ENCODE measurements at places on chromosomes 2 and 18.

DNA sequence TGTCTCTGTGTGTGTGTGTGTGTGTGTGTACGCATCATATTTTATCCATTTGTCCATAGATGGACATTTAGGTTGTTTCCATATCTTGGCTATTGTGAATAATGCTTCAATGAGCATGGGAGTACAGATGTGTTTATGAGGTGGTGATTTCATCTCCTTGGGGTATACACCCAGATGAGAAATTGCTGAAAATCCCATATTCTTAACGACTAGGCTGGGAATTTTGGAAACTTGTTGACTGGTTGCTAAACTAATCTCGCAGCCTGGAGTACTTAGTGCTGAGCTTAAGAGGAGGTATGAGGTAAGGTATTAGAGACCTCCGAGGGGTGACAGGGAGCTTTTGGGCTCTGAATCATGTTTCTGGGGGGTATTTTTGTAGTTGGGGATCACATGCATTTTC lies 66.0 kb upstream of the SPRED2 start:
- no peak for DNase-seq

DNA sequence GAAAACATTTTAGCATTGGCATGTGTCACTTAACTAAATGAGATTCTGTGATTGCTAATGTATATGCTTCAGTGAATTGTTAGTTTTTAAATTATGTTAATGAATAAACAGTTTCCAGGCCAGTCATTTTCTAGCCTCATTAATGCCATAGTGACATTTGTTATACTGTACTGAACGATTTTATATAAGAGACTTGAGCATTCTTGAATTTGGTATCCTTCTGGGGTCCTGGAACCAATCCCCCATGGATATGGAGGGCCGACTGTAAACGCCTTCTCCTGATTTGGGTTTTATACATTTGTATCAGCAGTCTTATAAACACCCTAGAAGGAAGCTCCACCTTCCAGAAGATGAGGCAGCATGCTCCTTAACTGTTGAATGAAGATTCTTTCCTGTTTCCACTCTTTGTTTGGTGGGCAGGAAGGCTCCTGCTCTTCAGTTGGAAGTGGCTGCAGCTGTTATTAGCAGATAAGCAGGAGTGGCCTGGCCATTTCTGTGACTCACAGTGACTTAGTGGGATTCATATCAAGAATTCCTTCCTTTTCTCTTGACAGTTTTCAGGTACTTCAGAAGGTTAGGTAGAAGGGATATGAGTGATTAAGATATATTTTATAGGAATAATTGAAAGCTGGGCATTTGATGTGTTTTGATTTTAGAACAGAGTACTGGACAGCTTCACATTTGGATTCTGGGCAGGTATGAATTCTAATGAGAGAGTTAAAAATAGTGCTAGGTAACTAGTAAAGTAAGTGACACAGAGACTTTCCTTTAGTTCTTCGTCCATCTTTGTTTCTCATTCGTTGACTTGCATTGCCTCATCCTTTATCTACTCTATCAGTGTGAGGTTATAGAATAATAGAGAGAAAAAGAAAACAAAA lies 124.9 kb downstream of the PLCL1 start:
- DNase-seq, result no peak

- no peak for DNase-seq
These were observed 170.1 kb upstream of the THUMPD2 start for GRCh38 chr2:39949131-39949530.

DNA sequence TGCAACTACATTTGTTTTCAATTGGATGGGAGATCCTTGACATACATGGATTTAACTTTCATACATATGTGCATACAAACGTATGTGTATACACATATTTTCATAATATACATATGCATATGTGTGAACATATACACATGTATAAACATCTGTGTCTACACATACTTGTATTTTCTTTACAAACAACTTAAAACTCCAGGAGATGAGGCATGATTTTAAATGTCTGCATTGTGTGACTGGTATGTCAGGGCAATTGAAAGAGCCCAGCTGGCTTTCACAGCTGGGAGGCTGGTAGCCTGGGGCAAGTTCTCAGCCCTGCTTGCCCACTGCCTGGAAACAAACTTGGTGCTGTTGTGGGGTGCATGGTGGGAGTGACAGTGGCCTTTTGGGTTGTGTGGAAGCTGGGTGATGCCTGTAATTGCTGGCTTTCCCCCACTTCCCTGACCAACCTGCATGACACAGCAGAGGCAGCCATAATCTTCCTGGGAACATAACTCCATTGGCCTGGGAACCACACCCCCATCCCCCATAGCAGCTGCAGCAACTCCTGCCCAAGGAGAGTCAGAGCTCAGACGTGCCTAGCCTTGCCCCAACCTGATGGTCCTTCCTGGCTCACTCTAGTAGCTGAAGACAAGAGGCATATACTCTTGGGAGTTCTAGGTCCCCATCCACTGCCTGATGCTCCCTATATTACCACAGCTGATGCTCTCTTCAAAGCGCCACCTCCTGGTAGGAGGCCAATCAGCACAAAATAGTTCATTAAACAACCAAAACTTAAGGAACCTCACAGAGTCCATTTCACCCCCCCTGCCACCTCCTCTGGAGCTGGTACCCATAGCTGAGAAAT lies 158.3 kb downstream of the CERS6 start:
- DNase-seq, result no peak

DNA sequence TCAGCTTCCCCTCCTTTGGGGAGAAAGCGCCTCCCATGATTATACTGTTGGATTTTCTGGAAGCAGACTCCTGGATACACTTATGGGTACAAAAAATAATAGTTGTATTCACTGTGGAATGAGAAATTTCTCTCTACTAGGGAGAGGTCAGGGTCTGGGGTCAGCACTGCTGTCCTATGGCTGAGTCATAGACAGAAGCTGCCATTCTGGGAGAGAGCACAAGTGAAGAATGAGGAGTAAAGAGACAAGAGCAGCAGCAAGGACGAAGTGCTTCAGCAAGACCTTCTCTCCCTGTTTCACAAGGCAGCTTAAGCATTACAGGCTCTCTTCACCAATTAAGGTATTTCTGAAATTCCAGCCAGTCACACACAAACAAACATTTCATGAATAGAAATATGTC lies 10.1 kb upstream of the UNC80 start:
- DNase-seq, result no peak

- no peak for DNase-seq
These were observed 9.1 kb downstream of the MOCOS start for GRCh38 chr18:36196238-36196995.

DNA sequence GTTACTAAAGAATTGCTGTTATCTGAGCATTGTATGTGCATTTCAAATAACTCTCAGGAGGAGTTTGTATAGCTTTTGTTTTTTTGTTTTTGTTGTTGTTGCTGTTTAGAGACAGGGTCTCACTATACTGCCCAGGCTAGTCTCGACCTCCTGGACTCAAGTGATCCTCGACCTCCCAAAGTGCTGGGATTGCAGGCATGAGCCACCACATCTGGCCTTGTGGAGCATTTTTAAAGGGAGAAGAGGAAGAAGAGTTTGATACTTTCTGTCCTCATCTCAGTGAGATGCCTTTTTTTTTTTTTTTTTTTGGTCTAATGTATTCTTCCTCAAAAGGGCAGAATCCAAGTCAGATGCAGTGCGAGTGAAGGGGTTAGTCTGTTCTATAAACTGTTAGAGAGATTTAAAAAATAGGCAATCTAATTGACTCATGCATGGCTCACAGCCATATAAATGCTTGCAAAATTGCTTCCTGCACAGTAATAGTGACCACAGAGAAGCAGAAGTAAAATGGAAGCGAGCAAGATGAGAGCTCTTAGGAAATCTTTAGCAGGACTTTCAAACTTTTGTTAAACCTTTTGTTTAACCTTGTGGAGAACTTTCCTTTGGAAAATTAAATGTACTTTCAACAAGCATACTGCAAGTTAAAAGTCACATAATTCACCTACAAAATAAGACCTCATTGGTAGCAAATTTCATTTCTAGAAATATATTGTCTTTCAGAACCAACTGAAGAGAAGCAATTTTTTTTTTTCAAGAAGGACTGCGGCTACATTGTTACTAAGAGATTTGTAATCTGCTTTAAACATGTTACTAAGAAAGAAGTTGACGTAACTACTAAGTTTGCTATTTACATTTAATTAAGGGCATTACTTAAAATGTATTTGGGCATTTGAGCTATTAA lies 52.3 kb upstream of the ROCK1 start:
- no peak for DNase-seq

- no peak for DNase-seq
These were observed 42.4 kb downstream of the TCF7L1 start for GRCh38 chr2:85175369-85176299.

- DNase-seq, result no peak
These were observed 197.4 kb upstream of the HDAC4 start for GRCh38 chr2:239598011-239598731.

GRCh38 chr18:50662775-50663383 lies 103.0 kb downstream of the MAPK4 start:
- DNase-seq, result no peak

DNA sequence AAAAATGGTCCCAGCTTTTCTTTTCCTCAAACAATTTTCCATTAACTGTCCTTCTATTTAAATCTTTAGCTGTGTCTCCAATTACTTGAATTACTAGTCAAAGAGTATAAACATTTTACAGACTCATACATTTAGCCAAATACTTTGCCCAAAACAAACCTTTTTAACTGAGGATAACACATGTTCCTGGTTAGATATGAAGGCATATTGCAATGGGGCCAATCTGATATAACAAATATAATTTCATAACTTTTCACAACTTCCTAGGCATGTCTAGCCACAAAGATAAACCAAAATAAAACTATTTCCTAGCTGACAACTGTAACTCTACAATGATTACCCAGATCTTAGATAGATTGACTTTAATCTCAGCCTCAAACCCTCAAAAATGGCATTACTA lies 247.5 kb upstream of the ZNF521 start:
- DNase-seq, result no peak

DNA sequence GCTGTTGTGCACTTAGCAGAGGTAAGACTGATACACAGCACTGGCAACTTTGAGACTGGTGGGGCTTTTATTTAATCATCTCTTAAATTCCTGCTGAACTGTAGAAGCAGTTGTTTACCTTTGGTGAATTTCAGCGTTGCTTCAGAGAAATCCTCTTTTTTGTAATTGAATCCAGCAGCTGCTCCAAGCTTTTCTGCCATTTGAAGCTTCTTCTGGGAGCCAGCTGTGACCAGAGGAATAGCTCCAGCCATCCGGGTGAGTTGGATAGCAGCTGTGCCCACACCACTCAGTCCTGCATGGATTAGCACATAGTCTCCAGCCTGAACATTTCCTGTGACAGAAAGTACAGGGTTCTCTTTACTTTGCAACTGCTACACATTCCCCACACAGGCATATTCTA lies 3.9 kb downstream of the TP53I3 start:
- no peak for DNase-seq

GRCh38 chr18:41858761-41859555 lies 96.1 kb upstream of the PIK3C3 start:
- DNase-seq, result no peak

DNA sequence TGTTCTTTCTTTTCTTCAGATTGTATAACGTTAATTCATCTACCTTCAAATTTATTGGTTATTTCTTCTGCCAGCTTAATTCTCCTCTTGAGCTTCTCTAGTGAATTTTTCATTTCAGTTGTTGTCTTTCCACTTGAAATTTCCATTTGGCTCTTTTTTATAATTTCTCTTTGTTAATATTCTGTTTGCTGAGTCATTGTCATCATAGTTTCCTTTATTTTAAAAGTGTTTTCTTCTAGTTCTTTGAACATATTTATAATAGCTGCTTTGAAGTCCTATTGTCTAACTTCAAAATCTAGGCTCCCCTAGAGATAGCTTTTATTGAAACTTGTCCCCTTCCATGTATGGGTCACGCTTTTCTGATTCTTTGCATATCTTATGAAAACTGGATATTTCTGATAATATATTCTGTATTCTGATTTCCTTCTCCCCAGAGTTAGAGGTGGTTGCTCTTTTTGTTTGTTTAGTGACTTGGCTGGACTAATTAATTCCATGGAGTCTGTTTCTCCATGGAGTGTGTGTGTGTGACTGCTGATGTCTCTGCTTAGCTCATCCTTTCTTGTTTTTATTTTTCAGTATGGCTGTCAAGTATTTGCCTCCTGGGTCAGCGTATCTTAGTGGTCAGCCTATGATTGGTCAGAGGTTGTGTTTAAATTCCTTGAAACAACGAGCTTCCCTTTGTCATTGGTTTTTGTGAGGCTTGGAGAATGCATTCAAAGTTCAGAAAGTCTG lies 47.6 kb downstream of the DIS3L2 start:
- DNase-seq, result no peak

- no peak for DNase-seq
These were observed 268.3 kb upstream of the CYP26B1 start for GRCh38 chr2:72415781-72416475.

- no peak for DNase-seq
These were observed 4.5 kb upstream of the C2orf74 start for GRCh38 chr2:61157371-61158003.

- no peak for DNase-seq
These were observed 31.5 kb downstream of the ACSL3 start for GRCh38 chr2:222892321-222892720.

DNA sequence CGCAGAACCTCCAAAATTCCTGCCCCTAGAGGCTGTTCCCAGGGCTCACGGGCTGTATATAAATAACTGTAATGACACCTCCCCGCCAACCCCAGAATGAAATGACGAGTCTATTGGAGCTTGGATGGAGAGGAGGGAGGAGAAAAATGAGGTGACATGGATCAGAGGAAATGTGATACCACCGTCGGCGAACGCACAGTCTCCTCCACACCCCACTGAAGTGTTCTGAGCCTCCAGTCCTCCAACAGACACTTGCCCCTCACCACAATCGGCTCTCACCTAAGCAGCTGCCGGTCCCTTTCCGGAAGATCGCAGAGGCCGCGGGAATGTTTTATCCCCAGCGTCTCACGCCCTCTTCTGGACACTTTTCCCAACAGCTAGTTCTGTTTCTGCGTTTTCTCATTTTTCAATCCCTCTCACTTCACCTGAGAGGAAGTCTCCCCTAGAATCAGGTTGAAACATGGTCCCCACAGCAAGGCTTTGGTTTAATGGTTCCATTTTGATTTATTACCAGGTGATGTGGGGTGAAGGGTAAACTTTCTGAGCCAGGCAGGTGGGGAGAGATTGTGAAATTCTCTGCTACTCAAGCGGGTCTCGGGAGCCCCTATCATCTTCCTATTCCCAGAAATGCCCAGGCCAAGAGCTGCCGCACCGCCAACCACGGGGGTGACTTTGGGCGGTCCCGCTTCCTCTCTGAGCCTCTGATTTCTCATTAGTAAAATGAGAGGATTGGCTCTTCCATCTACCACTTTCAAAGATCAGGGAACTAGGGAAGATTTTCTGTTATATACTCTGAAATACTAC lies 9.1 kb upstream of the MYO5B start:
- DNase-seq, result no peak

Measured in activated T-helper 2 cell treated with anti-CD3 and anti-CD28 coated beads, Interferon-gamma antibody, Interleukin-2, Interleukin-4, amounts not matched to agents 10 μg/mL and 5 μg/mL and 100 μg/mL, durations not matched to agents 14 hours and 24 hours and 36 hours (primary cell).